EH (cell line): ENCODE measurements at places on chromosomes 13 and 19.

- no peak for DNase-seq
Measured at GRCh38 chr13:19093369-19093768, 88.3 kb downstream of the TUBA3C start.

- no peak for DNase-seq
Measured at GRCh38 chr19:49809941-49810389, 3.1 kb downstream of the FUZ start.

- DNase-seq: no peak
Measured at GRCh38 chr13:96519380-96519779, 429.5 kb downstream of the HS6ST3 start.

DNA sequence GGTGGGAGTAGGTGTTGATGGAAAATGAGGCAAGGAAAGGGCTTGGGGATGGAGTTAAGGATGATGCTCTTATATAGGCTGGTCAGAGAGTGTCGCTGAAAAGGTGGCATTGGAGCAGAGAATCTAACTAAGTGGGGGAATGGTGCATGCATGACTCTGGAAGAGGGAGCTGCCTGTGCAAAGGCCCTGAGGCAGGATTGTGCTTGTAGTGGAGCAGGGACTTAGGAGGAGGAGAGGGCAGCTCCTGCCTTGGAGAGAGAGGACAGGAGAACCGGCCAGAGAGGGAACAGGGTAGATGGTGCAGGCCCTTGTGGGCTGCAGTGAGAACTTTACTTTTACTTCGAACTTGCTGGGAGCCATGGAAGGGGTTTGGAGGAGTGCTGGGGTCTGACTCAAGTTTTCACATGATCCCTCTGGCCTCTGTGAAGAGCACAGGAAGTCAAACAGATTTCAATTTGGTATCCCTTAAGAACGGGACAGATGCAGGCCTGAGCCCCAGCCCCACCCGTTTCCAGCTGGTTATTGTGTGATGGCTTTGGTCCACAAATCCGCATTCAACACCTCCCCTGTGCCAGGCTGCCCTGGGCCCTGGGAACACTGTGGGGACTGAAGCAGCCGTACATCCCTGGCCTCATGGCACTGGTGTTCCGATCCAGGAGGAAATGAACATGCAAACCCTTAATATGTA, 7.0 kb downstream of the AP2A1 start:
- no peak for DNase-seq
